ENCODE measurements at places on chromosomes 4 and X.

GRCh38 chrX:120452131-120452530 is 17.0 kb downstream of the LAMP2 start:
- no peak for DNase-seq

DNA sequence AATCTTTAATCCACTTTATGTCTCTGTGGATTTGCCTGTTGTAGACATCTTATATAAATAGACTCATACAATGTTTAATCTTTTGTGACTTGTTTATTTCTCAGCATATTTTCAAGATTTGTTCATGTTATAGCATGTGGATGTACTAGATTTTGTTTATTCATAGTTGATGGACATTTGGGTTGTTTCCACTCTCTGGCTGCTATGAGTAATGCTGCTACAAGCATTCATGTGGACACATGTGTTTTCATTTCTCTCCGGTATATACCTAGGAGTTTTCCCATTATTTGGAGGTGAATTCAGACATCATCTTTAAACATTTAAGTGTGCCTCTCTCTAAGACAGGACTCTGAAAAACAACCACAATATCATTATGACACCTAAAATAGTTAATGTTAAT is 2.3 kb downstream of the IKBKG start:
- DNase-seq, result no peak

DNA sequence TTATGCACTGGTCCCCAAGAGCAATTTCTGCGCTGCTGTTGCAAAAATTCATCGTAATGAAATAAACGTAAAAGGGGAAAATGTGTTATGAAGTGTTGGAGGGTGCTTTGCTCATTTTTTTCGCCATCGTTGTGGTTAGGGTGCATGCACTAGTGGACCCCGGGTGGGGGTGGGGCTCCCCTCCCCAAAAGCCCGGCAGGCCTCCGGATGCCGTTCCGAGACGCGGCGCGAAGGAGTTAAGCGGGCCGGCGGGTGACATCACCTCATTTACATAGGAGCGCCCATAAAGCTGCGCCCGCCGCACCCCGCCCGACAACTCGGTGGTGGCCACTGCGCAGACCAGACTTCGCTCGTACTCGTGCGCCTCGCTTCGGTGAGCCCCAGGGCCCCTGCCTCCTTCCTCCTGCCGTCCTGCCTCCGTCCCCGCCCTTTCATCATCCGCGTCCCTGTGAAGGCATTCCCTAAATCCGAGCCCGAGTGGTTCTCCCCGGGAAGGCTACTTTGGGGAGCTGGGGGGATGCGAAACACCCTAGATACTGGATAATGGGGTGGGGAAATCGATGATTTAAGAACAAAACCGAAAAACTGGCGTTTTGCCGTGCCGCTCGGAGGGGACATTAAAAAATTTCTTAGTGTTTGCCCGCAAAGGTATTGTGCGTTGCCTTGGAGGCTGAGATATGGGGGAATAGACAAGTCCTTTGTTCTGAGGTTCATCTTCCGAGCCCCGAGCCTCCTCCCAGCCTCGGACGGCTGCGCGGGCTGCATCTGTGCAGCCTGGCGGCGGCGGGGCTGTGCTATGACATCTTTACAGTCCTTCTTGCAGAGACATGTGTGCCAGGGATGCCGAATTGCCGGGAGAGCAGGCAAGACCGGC is at the start of gene TMSB4X:
TSS of gene TMSB4X (plus strand) at position 315 of the 874 bp plus-strand sequence.
- peak; percentile 98 for DNase-seq

DNA sequence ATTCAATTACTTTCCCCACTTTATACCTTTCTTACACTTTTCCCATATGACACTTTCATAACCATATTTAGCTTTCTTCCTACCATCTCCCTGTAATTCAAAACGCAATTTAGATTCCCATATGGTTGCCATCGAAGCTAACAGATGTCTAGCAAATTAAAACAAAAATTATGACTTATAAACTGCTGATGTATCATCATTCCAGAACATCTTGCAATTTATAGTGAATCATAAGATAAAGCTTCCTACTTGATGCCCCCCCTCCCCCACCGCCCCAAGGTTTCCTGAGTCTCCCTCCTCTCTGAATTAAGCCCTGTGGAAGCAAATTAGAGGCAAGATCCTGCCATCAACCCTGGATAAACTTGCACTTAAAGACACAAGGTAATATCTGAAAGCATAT is 5.4 kb downstream of the TSPAN5 start:
- no peak for DNase-seq

DNA sequence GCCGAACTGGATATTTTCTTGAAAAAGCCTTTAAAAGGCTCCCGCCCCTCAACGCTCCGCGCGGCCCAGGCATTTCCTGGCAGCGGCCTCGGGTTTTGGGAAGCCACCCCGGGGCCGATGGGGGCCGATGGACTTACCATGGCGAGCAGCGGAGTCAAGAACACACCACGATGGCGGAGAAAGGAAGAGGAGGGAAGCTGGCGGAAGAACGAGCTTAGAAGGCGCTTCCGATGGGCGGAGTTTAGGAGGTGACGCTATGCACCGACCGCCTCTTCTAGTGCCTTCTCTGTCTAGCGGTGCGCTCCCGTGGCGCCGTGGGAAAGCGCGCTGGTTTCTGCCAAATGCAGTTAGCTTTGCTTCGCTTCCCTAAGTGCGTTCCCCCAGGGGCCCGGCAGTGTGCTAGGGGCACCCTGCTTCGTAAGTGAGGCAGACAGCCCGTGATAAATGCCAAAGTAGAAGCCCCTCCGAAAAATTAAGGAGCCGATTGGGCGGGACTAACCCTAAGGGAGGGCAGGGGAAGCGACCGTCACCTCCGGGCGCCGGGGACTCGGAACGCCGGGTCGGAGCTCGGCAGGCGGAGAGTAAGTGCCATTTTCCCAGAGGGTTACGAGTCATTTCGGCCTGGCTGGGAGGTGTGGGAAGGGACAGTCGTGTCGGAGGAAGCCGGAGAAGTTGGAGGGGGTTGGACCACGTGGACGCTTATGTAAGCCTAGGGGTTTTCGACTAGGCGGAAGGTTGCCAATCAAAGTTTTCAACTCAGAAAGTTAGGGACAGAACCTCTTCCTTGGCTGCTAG is at the start of gene RPL39:
TSS of gene RPL39 (minus strand) at position 194 of the 795 bp plus-strand sequence. CDS start at position 140, 54 bp downstream.
- peak; percentile 50 for DNase-seq

GRCh38 chrX:129930941-129931410 is 25.0 kb downstream of the UTP14A start:
- no peak for DNase-seq

DNA sequence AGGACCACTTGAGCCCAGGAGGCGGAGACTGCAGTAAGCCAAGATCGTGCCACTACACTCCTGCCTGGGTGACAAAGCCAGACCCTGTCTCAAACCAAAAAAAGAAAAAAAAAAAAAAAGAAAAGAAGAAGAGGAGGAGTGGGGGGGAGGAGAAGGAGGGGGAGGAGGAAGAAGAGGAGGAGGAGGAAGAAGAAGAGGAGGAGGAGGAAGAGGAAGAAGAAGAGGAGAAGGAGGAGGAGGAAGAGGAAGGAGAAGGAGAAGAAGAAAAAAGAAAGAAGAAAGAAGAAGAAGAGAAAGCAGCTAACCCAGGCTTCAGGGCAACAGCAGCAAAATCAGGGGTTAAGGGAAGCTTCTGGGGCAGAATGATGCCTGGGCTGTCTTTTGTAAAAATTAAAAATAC is 27.5 kb downstream of the VMA21 start:
- DNase-seq, result no peak

DNA sequence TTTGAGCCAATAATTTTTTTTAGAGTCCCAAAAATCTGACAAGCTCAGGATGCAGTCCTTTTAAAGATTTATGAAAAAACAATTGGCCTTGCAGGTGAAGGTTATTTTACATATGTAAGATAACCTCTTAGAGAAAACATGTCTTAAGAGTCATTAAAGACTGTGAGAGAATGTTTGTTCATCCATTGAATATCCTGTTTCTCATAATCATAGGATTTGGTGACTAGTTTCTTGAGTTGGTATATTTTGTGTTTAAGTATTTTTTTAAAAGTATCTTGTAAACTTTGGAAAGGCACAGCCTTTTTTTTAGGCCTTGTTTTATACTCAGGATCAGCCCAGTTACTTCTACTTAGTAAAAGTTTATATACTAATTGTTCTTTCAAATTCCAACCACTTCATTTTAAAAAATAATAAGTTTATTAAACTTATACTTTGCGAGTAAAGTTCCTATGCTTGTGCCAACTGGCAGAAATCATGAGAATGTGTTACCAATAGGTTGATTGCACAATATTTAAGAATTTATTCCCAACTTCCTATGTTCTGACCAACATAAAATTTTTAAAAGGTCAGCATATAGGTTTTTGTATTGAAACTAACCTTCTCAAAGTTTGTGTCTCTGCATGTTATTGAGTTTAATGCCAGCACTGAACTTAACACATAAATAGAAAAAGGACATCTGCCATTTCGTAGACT is 40.0 kb upstream of the ARSJ start:
- DNase-seq, result no peak

DNA sequence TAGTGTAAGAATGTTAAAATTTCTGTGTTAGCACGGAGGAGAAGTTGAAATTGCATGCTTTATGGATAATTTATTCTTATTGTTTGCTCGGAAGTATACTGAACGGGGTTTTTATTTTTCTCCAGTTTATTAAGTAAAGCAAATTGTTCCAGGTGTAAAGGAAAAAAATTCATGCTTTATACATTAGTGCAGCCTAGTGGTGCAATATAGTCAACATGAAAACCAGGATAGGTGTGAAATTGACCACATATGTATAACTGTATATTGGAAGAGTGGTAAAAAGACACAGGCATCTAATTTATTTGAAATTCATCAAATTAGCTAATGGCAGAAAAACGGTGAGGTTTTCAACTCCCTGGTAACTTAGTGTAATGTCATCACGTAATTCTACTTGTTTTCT is 959 bp downstream of the BRS3 start:
- DNase-seq, result no peak

DNA sequence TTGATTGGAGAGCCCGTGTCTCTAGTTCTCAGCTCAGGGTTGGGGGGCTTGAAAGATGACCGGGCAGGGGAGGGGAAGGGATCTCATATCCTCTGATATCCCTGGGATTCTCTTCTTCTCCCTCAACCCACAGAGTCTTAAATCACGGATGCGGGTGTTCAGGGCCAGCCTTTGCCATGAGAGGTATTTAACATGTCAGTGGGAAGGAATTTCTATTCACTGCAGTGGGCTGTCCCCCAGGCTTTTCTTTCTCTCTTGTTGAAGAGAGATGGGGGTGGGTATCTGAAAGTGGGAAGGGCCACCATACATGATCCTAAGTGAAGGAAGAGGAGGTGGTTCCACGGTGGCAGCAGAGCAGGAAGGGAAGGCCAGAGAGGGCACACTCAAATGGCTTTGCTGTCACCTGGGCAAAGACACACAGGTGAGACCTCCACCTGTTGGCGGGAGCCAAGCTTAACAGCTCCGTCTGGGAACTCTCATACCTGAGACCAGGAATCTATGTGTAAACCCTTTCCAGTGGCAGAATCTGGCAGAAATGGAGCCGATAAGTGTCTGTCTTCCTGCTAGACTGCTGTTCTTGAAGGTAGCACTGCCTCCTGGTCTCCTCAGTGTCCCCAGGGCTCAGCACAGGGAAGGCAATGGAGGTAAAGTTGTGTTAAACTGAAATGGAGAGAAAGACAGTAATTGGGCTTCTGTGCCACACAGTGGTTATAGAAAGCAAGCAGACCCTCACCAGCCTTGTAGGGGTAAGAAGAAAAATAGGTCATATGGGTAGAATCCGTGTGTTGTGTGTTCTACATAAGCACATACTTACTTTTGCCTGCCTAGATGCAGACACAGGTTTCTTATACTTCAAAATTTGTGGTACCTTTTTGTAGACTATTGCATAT is 49.4 kb downstream of the RHOH start:
- no peak for DNase-seq

- DNase-seq, result no peak
These were observed 676.7 kb downstream of the GALNTL6 start for GRCh38 chr4:172489861-172490260.

GRCh38 chr4:81631958-81632441 is 160.3 kb upstream of the RASGEF1B start:
- DNase-seq, result no peak

DNA sequence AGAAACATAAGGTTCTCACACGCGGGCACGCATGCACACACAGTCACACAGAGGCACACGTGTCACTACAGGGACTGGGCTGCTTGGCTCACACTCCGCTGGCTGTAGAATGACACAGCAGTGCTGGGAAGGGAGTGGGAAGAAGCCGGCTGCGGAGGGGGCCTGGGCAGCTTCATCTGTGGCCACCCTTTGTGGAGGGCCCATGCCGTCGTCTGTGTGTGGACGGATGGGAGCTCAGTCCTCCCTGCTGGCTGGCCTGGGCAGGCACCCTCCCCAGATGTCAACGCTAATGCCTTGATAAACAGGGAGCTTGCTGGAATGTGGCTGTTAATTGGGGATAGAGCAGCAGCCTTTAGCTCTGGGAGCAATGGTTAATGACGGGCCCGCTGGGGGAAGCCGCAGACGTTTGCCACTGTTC is 621.1 kb downstream of the BCOR start:
- no peak for DNase-seq

GRCh38 chr4:178712486-178712885 is 1270.2 kb upstream of the AGA start:
- no peak for DNase-seq

DNA sequence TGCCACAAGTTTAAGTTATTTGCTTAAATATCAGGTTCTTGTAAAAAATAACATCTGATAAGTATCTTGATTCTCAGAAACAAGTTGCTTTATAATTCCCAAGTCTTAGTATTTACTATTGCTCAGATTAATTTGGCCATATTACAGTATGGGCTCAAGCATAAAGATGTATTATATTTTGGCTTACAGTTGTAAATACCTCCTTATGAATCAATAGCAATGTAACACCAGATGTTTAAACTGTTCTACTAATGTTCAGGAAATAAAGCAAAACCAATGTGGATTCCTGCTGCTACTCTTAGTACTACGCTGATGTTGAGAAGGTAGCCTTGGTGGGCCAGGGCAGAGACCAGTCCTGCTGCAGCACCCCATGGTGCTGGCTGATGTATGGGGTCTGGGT is 102.7 kb downstream of the MGST2 start:
- no peak for DNase-seq

GRCh38 chrX:72120837-72121236 is 10.9 kb downstream of the RTL5 start:
- no peak for DNase-seq

DNA sequence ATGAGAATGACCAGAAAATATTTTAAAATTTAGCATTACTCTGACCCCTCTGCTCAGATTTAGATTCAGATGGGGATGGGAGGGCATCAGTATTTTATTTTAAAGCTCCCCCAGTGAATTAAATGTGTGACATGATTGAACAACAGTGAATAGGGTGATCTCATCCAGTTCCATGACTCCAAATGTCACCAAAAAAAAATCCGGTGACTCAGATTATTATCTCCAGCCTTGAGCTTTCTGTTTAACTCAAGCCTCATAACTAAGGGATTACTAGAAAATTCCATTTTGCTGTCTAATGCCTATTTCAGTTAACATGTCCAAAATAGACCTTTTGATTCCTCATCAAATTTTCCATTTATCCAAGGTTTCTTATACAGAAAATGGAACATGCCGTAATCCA is 121.8 kb upstream of the TMEM47 start:
- no peak for DNase-seq

DNA sequence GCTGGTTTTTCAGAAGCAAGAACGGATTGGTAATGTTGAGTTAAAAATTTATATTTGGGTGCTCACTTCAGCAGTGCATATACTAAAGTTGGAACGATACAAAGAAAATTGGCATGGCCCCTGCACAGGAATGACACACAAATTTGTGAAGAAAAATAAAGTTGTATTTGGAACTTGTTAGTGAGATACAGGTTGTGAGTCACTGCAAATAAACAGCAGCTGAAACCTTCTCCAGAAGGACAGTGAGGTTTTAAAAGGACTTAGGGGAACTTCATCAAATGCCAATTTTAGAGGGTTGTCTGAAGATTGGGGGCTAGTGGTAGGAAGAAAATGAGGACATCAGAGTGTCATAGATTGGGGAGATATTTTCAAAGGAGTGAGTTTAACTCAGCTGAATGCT is 79.7 kb upstream of the ELOVL6 start:
- no peak for DNase-seq

- no peak for DNase-seq
These were observed 61.2 kb upstream of the CITED1 start for GRCh38 chrX:72366701-72367454.

Data from GOT3 (cell line).